Left ventricle myocardium superior (tissue), 1 donor: ENCODE measurements at places on chromosomes 5 and 9.

DNA sequence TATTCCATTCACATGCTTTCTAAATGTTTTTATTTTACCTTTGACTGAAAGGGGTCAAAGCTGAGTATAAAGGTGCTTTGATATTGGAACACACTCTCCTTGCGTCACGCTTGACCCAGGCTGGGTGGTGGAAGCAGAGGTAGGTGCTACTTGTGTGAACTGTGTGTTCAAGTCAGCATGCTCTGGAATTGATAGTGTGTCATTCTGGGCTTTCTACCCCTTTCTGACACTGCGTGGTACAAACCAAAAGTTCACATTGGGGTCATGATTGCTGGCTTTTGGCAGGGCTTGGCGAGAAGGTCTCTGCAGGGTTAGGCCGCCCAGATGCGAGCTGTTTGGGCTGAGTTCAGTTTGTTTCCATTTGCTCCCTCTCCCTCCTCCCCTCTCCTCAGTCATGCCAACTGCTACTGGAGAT, 131.8 kb downstream of the ADAMTSL1 start:
- DNase-seq, result peak; percentile 44

GRCh38 chr9:129567842-129568559, 52.9 kb downstream of the C9orf50 start:
- DNase-seq, result peak; percentile 43

DNA sequence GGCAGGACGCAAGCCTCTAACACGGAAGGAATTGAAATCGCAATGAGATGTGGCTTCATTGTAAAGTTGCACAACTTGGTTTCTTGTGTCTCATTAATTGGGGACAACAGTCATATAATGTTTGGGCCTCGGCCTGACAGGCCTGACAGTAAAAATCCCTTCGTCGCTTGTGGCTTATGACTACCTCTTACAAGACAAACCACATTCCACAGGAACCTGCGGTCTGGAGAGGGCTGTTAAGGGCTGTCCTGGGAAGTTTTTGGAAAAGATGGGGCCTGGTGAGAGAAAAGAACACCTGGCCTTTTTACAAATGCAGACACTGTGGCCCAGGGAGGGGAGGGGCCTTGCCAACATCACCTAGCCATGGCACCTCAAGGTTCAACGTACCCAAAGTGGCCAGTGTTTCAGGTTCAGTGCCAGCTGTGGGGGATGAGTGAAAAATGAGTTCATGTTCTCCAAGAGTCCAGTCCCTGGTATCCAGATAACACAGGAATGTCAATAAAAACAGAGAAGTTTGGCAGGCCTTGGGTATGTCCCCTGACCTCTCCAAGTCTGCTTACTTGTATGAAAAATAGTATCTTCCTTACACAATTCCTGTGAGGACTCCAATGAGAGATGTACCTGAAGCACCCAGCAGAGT, 22.2 kb downstream of the SHB start:
- no peak for DNase-seq

- DNase-seq, result no peak
Measured at GRCh38 chr5:152813526-152813925, 408.4 kb upstream of the NMUR2 start.

DNA sequence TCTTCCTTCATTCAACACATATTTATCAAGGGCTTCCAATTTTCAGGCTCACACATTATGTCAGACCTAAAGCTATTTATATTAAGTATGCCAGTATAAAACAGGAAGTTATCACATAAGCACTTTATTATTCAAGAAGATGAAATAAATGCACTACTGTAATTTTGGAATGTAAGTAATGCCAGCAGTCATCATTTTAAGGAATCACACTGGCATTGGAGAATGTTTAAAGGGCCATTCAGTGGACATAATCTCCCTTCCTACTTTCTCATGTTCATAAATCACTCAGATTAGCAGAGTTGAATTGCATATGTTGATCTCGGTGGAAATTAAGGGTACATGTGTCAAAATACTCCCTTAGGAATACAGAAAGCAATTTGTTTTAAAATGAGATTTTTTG, 164.4 kb downstream of the GIN1 start:
- no peak for DNase-seq

DNA sequence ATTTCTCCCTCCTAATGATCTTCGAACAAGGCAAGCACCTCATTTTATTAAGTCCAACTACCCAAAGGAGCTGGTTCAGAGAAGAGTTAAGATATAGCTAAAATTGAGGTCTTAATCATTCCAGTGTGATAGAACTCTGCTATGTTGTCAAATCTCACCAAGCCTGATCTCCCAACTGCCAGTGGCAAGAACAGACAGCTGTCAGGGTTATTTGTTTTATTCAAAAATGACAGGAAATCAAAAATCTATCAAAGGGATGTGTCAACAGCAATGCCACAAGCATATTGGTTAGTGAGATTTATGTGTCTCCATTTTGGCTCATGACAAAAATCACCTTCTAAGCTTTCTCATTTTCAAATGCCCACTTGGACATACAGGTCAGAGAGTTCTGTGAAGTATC, 74.5 kb downstream of the PRELID2 start:
- no peak for DNase-seq

DNA sequence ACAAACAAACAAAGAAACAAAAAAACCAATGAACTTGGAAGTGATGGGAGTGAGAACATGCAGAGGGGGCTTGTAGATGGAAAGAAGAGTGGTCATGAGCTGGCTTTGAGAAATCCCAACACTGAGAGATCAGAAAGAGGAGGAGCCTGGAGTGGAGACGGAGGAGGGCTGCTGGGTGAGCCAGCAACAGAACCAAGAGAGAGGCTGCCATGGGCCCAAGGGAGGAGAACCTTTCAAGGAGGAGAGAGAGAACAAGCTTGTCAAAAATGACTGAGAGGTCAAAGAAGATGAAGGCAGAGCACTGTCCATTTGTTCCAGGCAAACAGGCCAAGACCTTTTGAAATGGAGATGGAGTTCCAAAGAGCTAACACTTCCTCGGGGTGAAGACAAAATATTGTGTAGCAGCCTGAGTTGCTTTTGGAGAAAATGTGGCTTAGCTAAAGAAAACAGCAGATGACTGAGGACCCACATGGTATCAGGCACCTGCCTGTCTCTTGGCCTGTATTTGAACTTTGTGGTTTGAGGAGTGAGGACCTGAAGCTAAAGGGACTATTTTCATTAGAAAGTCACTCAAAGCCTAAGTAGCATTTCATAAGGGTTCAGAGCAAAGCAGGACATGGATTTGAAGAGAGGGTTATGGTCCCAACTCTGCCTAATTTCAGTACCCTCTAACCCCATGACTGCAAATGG, 13.1 kb downstream of the NSG2 start:
- no peak for DNase-seq

- no peak for DNase-seq
Measured at GRCh38 chr9:11893331-11893730, 799.9 kb upstream of the TYRP1 start.

GRCh38 chr9:95089257-95090022, 228.1 kb downstream of the FANCC start:
- no peak for DNase-seq

DNA sequence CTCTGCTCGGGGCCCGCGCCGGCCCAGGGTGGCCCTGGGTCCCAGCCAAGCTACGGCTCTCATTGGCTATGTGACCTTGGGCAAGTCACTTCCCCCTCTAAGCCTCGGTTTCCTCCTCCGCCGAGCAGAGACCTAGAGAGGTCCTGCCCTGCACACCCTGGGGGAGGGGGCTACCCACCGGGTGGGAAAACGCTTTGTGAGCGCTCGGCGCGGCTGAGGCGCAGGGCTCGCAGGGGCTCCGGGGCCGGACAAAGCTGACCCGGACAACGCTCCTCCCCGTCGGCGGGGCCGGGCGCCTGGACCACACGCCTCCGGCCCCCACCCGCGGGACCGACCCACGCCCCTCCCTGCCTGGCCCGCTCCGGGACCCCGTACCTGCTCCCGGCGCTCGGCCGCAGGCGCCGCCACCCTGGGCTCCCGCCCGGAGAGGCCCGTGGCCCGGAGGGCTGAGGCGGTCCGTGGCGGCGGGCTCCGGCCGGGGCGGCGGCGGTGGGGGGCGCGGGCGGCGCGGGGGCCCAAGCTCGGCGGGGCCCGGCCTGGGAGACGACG, 85.7 kb upstream of the MELK start:
- DNase-seq, result peak; percentile 77

DNA sequence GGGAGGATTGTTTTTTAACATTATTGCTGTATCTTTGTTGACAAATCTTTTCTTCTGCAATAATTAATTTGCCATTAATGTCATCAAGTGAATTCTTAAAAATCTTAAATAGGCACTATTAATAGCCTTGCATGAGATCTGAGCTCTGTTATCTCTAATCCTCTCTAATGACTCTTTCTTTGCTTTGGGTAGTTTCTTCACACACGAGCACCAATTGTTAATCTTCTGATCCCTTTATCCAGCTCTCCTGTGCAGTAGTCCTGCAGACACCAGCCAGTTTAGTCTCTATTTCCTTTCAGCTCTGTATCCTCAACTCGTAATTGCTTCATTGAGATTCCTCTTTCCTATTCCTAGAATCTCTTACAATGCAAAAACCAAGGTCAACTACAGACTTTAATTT, 8.1 kb downstream of the SPINK14 start:
- DNase-seq, result no peak

- DNase-seq, result no peak
Measured at GRCh38 chr5:118891252-118891651, 97.1 kb downstream of the DTWD2 start.

DNA sequence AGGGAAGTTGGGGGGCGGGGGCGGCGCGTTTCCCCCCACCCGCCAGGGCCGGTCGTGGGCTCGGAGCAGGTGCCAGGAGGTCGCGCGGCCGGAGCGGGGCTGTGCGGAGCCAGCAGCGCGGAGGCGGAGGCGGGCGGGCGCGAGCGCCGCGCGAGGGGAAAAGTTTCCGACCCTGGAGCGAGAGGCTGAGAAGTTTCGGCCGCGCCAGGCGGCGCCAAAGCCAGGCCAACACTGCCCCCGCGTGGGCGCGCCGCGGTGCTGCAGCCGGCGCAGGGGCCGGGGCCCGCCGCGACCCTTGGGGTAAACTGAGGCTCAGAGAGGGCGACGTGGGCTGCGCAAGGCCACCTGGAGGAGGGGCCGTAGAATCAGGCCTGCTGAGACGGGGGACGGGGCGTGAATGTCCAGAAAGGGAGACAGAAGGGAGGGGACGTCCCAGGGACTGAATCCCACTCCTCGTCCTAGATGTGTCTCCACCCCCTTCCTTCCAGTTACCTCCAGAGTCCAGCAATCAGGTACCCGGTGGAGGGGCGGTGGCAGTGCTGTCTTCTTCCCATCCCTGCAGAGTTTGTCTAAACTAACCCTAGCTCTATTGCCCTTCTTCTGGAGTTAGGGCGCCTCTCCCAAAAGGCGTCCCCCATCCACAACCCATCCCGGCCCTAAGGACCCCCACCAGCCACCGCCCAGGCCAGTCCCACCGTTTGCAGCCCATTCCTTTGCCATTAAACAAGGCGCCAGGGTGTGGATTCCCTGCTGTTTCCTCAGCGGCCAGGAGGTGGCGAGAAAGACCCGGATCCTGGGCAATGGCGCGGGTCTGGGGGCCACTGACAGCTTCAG, 10.2 kb downstream of the C9orf50 start:
- DNase-seq, result peak; percentile 90

DNA sequence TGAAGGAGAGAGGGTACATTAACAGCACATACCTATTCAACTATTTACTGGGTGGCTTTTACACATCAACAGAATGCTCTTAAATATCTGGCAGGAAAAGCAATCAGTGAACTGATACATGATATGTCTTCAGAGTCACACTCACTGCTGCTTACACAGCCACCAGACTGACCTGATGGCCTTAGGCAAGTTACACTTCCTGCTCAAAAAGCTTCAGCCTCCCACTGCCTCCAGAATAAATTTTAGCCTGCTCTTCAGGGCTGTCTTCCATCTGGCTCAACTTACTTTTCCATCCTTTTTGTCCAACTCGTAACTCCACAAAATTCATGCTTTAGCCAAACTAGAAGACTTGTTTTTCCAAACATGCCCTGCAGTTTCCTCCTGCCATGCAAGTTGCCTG, 10.7 kb downstream of the LOX start:
- DNase-seq, result no peak

DNA sequence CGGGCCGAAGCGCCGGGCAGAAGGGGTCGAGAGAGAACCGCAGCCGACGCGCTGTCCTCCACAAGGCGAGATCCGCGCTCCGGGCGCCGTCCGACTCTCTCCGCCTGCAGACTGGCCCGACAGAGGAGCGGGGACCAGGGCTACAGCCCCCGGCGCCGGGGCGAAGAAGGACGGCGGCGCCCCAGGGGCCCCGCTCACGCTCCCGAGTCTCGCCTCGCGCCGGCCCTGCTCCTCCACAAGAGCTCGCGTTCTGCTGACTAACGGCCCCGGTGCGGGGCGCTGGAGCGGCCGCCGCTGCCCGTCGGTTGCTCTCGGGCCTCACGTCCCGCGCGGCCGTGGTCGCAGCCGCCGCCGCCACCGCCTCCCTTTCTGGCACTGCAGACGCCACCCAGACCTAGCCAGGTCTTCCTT, 338 bp downstream of the ABHD17B start:
- DNase-seq, result no peak

- peak; percentile 87 for DNase-seq
Measured at GRCh38 chr9:126516936-126517832, 96.5 kb upstream of the LMX1B start.

DNA sequence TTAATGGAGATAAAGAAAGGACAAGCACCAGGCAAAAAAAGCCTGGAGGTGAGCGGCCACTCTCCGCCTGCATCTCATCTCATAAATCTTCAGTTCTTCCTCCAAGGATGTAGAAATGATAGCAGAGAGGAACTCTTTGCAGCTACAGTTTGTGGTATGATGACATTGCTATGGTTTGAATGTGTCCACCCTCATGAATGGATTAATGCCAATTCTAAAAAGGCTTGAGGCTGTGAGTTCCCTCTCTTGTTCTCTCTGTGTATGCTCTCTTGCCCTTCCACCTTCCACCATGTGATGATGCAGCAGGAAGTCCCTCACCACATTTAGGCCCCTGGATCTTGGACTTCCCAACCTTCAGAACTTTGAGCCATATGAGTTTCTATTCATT, 126.4 kb downstream of the SPOCK1 start:
- DNase-seq, result no peak

GRCh38 chr5:178351221-178352034, 118.8 kb upstream of the PHYKPL start:
- DNase-seq, result no peak

- no peak for DNase-seq
Measured at GRCh38 chr5:133658327-133658726, 46.0 kb upstream of the FSTL4 start.

- peak; percentile 66 for DNase-seq
Measured at GRCh38 chr5:150672237-150672883, 11.3 kb downstream of the MYOZ3 start.

DNA sequence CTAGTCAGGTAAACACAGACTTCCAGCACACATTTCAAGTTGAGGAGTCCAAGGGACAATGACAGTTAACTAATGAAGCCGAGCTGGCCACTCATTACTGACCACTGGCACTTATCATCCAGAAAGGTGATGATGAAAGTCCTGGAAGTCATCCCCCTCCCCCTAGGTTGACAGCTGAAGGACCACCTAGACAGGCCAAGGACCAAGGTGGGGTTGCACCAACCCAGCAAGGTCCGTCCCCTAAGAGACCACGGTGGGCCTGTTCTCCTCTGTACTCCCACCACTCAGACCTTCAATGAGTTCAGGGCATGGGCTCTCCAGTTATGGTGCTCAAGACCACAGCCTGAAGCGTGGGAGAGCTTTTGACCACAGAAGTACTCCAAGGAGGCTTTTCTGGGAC, 13.2 kb downstream of the P4HA2 start:
- DNase-seq, result no peak

- no peak for DNase-seq
Measured at GRCh38 chr5:125049721-125050702, 303.6 kb upstream of the ZNF608 start.
